Left renal pelvis (tissue), 4 donors: ENCODE measurements at places on chromosomes 1 and 21.

DNA sequence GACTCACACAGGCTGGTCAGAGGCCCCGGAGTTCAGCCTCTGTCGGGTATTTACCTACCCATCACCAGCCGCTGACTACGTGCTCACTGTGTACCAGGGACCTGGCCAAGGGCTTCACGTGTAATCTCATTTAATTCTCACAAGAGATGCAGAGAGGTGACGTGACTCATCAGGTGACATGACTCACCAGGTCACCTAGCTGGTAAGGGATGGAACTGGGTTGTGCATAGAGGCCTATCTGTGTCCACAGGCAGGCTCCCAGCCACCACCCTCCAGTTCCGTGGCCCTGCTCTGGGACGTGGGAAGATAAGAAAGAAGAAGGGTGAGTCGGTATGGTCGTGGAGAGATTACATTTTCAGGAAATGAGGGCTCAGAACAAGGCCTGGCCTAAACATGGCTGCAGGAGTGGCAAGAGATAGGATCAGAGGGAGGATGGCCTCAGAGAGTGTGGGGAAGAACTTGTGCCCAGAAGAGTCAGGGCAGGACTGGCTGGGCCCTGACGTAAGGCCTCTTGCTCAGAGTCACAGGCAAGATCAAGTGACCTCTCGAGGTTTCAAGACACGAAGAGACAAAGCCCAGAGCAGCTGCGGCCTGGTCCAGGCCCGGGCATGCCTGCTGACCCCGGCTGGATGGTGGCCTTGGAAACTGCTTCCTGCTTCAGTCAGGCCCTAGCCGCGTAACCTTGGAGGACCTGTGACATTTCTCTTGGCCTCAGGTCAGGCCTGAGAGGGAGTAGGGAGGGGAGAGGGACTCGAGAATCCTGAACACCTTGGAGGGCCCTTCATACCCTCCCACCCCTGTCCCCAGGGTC, 52.7 kb upstream of the WASF2 start:
- no peak for DNase-seq

- DNase-seq, result no peak
These were observed 13.0 kb downstream of the ATP1A1 start for GRCh38 chr1:116386042-116386441.

GRCh38 chr1:81670286-81670685, 130.4 kb upstream of the ADGRL2 start:
- DNase-seq, result peak; percentile 59

- no peak for DNase-seq
These were observed 15.5 kb upstream of the PADI4 start for GRCh38 chr1:17292299-17293160.

DNA sequence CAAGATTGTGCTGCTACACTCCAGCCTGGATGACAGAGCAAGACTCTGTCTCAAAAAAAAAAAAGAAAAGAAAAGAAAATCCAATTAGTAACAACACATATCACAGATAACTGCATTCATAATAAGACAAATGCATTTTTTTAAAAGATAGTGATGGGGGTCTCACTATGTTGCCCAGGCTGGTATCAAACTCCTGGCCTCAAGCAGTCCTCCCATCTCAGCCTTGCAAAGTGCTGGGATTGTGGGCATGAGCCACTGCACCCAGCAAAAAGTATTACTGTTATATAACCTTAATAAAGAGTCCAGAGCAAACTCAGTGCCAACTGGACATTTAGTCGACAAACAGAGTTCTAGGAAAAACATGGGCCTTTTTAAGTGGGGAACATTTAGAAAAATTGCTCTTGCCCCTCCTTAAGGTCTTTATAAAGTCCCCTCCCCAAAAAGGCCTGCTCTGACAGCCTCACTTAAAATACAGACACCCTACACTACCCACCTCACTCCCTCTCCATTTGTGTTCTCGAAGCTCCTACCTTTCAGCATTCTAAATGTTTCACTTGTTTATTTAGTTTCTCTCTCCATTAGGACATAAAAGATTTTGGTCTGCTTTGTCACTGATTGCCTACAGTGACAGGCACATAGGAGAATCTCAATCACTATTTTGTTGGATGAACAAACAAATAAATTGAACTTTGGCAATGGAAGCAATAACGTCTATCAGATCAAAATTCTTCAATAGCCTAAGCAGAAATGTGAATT, 7.5 kb downstream of the ABCB10 start:
- DNase-seq, result no peak

DNA sequence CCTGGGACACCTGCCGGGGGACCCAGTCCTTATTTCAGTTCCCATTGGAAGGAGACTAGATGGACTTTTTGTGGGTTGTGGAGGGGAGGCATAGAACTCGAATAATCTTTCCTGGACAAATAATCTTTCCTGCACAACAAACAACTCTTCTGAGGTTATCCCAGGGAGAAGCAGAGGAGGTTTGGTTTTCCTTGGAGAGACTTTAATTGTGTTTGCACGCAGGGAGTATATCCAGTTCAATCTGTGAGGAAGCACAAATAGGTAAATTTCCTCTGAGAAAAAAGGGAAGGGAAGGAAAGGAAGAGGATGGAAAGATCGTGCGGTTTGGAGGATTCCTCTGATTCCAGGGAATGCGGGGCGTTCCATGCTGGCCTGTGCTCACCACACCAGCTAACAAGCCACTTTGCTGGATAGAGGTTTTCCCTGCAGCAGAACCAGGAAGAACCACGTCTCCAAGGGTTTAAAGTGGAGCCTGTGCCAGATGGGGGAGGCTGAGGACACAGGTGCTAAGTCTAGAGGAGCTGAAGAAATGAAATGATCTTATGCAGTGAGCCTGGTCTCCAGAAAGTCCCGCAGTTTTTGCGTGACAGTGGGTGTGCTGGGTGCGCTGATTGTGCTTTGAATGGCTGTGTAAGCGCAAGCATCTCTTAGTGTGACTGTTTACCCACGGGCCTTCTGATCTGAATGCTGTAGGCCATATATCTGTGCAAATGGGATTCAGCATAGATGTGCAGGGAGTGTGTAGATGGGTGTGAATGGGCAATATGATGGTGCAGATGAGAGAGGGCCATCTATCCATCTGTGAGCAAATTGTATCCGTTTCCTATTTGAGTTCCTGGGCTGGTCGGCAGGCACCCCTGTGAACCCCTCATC, 7.6 kb downstream of the PAX7 start:
- DNase-seq, result no peak

- no peak for DNase-seq
These were observed 12.1 kb upstream of the HMCN1 start for GRCh38 chr1:185722098-185722497.

DNA sequence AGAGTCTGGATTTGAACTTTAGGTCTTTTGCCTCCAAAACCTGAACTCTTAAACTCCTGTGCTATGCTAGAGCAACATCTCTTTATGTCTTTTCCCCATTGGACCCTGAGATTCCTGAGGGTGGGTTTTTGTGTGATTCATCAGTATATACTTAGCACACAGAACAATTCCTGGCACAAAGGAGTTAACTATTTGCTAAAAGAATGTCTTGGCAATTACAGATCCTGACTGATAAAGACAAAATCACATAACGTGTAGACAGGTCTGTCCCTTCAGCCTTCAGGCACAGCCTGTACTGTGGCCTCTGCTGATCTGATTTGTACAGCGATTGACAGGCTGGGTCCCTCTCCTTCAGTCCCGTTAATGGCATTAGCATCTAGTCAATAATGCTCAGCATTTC, 162.4 kb upstream of the BEND5 start:
- no peak for DNase-seq

GRCh38 chr1:54894271-54894670, 7.3 kb upstream of the DHCR24 start:
- no peak for DNase-seq
